ENCODE measurements at places on chromosomes 5 and 9. TPM values are rescaled to one million over a fixed set of nuclear protein-coding genes. Genes with fewer than 3 reads are reported as not detected.
A peak's percentile ranks its signal among the peaks of the same experiment; 100 is the strongest.

DNA sequence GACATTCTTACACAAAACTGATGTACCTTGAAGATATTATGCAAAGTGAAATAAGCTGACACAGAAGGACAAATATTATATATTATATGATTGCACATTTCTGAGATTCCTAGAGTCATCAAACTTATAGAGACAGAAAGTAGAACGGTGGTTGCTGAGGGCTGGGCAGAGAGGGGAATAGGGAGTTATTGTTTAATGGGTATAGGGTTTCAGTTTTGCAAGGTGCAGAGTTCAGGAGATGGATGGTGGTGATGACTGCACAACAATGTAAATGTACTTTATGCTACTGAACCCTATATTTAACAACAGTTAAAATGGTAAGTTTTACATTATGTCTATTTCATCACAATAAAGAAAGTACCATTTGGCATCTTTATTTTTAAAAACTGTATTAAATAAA is 315.8 kb upstream of the POU5F2 start:
- no peak for DNase-seq

DNA sequence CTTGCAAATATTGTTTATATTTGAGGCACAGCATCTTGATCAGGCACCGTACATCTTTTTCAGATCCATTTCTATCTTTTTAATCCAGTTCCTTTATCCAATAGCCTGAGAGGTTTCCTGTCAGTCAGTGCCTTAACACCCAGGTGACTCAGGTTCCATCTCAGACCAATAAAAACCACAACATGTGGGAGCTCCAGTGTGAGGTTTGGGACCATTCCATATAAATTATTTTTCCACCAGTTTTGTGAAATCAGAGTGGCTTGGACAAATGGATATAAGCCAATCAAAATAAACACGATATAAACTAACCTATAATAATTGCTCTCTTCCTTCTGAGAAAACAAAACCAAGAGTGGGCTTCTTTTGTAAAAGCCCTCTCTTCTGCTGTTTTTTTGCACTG is 351.3 kb downstream of the NTRK2 start:
- no peak for DNase-seq

GRCh38 chr9:135376511-135377265 is 102.9 kb upstream of the PPP1R26 start:
- no peak for DNase-seq

- DNase-seq: peak; percentile 10
Observed at GRCh38 chr5:73596705-73597328, 29.2 kb upstream of the ARHGEF28 start.

The KIAA0825 gene
- 1.0 TPM for total RNA-seq
